ENCODE measurements at places on chromosomes 3 and 15. TPM values are rescaled to one million over a fixed set of nuclear protein-coding genes. Genes with fewer than 3 reads are reported as not detected.

Gene SERPINI2
- total RNA-seq, result not detected

Gene CA12
- 0.10 TPM for total RNA-seq

Gene ACKR2
- total RNA-seq, result 0.44 TPM

Gene GABRG3
- total RNA-seq, result not detected

Gene MAGEF1
- total RNA-seq, result 20.6 TPM

Gene TMEM212
- total RNA-seq, result not detected

Gene GOLGA8T
- total RNA-seq, result 0.19 TPM

Data from activated CD4-positive, alpha-beta memory T cell treated with anti-CD3 and anti-CD28 coated beads for 36 hours (primary cell).